CD4-positive, alpha-beta T cell treated with Interleukin-10 for 1 hour (primary cell): ENCODE measurements at places on chromosomes 12 and 14.

GRCh38 chr12:75120311-75120711, 89.3 kb downstream of the KCNC2 start:
- DNase-seq: no peak

- no peak for DNase-seq
Measured at GRCh38 chr14:37655418-37655817, 60.0 kb downstream of the TTC6 start.

- DNase-seq: no peak
Measured at GRCh38 chr14:48703728-48704467, 882.3 kb downstream of the RPS29 start.

DNA sequence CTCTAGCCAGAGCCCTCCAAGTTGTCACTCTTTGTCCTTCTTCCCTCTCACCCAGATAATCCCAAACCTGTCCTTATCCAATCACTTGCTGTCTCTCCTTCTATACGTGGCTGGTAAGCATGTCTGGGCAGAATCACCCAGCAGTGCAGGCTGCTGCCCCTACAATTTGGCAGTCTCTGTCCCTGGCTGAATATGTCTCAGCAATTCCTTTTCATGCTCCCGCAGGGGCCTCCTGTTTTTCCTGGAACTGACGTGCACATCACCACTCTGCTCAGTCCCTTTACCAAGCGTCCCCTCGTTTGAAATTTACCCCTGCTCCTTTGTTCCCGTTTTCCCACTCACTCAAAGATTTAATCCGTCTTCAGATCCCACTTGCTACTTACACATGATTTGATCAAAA, 80.0 kb downstream of the ST8SIA1 start:
- DNase-seq: no peak

GRCh38 chr12:42235426-42235825, 2.6 kb downstream of the YAF2 start:
- no peak for DNase-seq

- no peak for DNase-seq
Measured at GRCh38 chr12:126084480-126084879, 1019.2 kb downstream of the AACS start.

DNA sequence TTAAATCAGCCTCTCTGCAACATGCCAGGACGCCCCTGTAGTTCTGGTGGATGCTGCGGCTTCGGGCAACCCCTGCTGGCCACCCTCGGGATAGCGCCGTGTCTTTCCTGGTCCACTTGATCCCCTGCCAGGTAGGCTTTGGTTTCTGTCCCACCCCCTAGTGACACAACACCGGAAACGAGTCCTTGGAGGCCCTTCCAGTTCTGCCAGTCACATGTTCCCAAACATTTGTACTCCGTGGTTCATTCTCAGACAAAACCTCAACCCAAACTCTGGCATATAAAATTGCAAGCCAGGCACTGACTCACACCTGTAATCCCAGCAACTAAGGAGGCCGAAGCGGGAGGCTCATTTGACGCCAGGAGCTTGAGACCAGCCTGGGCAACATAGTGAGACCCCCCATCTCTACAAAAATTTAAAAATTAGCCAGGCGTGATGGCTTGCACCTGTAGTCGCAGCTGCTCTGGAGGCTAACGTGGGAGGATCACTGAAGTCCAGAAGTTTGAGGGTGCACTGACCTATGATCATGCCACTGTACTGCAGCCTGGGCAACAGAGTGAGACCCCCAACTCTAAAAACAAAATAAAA, 37.0 kb downstream of the RASAL1 start:
- peak; percentile 71 for DNase-seq

GRCh38 chr14:32597771-32598170, 268.7 kb downstream of the AKAP6 start:
- DNase-seq: no peak

DNA sequence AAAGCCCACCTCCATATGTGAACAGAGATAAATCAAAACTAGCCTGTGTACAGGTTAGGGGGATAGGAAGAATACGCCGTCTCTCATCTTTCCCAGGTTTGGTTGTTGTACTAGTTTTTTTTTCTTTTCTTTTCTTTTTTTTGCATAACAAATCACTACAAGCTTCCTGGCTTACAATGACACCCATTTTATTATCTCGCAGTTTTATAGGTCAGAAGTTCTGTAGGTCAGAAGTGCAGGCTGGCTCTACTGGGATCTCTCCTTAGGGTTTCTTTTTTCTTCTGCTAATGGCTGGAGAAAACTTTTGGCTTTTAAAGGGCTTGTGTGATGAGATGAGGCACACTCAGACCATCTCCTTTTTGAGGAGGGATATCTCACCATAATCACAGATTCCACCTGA, 25.7 kb upstream of the CRY1 start:
- DNase-seq: no peak

DNA sequence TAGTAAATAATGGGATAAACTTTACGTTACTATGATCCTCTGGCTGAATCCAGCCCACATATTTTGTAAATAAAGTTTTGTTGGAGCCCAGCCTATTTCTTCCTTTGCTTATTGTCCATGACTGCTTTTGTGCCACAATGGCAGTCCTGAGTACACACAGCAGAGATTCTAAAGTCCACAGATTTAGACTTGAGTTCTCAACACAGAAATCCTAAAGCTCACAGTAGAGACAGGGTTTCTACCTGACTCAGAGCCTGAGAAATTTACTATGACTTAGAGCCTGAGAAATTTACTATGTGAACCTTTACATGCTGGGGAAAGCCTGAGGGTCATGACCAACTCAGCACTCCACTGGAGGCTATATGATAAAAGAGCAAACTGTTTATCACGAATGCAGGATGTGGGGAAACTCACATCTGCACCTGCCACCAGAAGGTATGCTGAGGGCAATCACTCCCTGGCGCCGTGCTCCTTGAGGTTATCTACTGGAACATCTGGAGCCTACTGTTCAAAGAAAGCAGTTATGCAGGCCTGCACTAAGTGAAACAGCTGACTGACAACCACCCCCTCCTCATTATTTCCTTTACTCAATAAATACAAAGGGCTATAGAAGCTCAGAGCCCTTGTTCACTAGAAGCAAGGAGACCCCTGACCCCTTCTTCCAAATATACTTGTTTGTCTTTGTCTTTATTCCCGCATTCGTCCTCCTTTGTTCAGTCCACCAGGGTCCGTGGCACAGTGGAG, 52.6 kb upstream of the BICD1 start:
- no peak for DNase-seq

GRCh38 chr12:71476513-71476912, 36.9 kb downstream of the LGR5 start:
- DNase-seq: no peak

DNA sequence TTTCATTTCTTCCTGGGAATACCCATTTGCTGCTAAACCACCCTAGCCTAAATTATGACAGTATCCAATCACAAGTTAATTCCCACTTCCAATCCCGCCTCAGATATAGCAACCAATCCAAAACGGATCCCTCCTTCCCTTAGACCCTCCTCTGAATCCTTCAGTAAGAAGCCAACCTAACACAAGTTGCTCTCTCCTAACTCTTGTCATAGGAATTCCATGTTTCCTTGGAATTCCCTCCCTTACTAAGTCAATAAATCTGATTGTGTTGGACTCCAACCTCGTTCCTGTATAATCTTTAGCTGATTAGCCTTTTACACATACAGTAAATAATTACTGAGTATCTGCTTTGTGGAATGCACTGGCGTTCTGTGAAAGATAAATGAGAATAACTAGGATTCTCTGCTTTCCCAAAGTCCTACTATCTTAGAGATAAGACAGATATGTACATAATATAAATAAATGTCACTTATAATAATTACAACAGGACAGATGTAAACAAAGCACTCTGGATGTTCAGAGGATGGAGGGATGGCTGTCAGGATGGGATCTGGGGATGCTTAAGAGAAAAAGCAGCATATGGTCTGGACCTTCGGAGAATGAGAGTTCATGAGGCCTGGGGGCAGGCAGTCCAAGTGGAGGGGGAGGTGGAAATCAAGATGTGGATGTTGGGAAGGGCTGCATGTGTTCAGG, 185.8 kb upstream of the SOX5 start:
- DNase-seq: no peak

- no peak for DNase-seq
Measured at GRCh38 chr12:82912406-82912805, 225.7 kb downstream of the TMTC2 start.

DNA sequence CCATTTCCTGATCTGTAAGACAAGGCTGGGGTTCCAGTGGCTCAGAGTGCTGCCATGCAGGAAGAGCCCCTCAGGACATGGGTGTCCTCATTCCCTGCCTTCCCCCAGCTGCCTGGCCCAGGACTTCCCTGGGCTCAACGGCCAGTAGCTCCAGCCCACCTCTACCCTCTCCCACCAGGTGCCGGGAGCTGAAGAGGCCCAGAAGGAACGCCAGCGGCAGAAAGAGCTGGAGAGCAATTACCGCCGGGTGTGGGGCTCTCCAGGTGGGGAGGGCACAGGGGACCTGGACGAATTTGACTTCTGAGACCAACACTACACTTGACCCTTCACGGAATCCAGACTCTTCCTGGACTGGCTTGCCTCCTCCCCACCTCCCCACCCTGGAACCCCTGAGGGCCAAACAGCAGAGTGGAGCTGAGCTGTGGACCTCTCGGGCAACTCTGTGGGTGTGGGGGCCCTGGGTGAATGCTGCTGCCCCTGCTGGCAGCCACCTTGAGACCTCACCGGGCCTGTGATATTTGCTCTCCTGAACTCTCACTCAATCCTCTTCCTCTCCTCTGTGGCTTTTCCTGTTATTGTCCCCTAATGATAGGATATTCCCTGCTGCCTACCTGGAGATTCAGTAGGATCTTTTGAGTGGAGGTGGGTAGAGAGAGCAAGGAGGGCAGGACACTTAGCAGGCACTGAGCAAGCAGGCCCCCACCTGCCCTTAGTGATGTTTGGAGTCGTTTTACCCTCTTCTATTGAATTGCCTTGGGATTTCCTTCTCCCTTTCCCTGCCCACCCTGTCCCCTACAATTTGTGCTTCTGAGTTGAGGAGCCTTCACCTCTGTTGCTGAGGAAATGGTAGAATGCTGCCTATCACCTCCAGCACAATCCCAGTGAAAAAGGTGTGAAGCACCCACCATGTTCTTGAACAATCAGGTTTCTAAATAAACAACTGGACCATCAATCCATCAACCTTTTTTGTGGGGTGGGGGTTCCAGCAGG, 17.6 kb downstream of the AGAP2 start:
- DNase-seq: no peak

GRCh38 chr12:4771960-4772566, 51.9 kb downstream of the GALNT8 start:
- no peak for DNase-seq

GRCh38 chr14:34465069-34465859, 3.2 kb upstream of the SPTSSA start:
- DNase-seq: no peak
